ENCODE measurements at places on chromosomes 4 and X. TPM values are rescaled to one million over a fixed set of nuclear protein-coding genes. Genes with fewer than 3 reads are reported as not detected.

GRCh38 chr4:42596918-42597317 lies 60.0 kb downstream of the ATP8A1 start:
- H3K36me3 ChIP-seq = no peaks in the 10 kb centered on the region
- H3K4me3 ChIP-seq = no peak overlapping the region
- H3K27ac ChIP-seq = no peak overlapping the region

- H3K27ac ChIP-seq = no peak overlapping the region
- no peak overlapping the region for H3K4me3 ChIP-seq
- H3K27me3 ChIP-seq = peaks cover 3% of the 10 kb centered on the region
- DNase-seq = no peak
- H3K36me3 ChIP-seq = no peaks in the 10 kb centered on the region
These were observed 425.0 kb downstream of the MID1IP1 start for GRCh38 chrX:39226251-39226650.

GRCh38 chr4:147477439-147477838 lies 3.5 kb upstream of the EDNRA start:
- no peak overlapping the region for H3K27ac ChIP-seq
- no peak overlapping the region for H3K4me3 ChIP-seq
- no peaks in the 10 kb centered on the region for H3K4me1 ChIP-seq

DNA sequence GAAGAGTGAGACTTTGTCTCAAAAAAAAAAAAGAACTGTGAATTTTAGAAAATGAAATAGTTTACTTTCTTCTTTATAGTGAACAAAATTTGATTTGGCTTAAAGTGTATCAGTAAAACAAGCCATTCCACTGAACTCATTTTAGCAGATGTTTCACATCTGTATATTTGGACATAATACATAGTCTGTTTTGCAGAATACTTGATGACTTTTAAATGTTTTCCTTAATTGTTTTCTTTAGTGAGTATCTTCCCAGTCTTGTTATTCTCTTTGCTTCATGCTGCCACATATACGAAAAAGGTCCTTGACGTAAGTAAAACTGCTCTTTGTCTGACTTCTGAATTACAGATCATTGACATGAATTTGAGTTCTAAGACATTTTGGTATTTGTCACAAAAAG lies 8.3 kb downstream of the TMEM33 start:
- no peaks in the 10 kb centered on the region for H3K4me1 ChIP-seq
- H3K4me3 ChIP-seq = no peak overlapping the region
- no peak overlapping the region for H3K27ac ChIP-seq
- no peak for DNase-seq

- H3K36me3 ChIP-seq = no peaks in the 10 kb centered on the region
- H3K4me3 ChIP-seq = no peak overlapping the region
- no peak for DNase-seq
- H3K4me1 ChIP-seq = no peaks in the 10 kb centered on the region
These were observed 4.3 kb upstream of the SHROOM2 start for GRCh38 chrX:9781941-9782340.

GRCh38 chr4:165784672-165785071 lies 88.4 kb upstream of the TLL1 start:
- DNase-seq = no peak
- H3K36me3 ChIP-seq = no peaks in the 10 kb centered on the region
- no peaks in the 10 kb centered on the region for H3K4me1 ChIP-seq
- H3K4me3 ChIP-seq = no peak overlapping the region

DNA sequence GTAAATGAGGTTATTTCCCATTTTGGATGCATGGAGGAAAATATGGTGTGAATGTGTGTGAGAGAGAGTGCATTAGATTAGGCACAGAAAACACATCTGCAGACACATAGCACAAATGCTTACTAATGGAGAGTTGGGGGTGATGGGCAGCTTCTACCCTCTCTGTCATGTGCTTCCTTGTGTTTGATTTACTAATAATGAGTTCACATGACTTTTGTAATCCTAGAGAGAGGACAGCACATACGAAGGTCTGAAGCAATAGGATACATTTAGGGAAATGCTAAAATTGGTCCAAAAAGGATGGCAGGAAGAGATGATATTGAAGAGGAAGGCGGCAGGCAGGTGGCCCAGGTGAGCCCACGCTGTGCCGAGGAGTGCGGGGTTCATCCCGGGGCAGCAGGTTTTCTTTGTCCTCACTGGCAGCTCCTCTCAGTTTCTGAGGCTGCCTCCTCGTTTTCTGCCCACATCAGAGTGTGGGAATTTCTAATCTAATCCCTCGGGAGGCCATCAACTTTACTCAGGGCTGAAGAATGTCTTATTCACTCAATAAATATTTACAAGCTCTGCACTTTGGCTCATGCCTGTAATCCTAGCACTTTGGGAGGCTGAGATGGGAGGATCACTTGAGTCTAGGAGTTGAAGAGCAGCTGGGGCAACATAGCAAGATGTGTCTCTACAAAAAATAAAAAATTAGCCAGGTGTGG lies 15.9 kb upstream of the MAP9 start:
- H3K36me3 ChIP-seq = no peaks in the 10 kb centered on the region
- H3K4me3 ChIP-seq = no peak overlapping the region
- no peak overlapping the region for H3K27ac ChIP-seq
- no peaks in the 10 kb centered on the region for H3K4me1 ChIP-seq

DNA sequence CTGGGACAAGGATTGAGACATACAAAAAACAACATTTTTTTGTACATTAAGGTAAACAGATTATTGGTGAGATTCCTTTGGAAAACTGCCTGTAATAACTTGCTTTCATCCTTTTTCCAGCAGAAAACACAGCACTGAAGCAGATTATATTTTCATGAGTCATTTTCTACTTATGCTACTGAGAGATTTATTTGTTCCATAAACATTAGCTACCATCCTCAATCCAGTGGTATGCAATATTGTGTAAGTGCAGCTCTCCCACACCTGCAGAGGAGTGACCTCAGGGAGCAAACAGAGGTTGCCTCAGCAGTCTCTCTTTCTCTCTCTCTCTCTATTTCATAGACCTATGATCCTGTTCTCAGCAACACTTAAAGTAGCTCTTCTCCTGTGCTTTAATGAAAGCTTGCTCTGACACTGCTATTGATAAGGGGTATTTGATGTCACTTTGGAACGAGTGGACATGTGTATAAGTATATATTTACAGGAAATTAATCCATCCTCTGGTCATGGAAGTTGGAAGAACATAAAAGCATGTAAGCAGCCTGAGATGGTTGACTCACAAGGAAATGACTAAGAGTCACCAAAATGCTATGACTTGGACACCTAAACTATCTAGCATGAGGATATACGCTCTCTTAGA lies 163.7 kb upstream of the SPANXC start:
- H3K27ac ChIP-seq = no peak overlapping the region
- H3K27me3 ChIP-seq = no peaks in the 10 kb centered on the region
- no peaks in the 10 kb centered on the region for H3K4me1 ChIP-seq
- H3K36me3 ChIP-seq = no peaks in the 10 kb centered on the region

DNA sequence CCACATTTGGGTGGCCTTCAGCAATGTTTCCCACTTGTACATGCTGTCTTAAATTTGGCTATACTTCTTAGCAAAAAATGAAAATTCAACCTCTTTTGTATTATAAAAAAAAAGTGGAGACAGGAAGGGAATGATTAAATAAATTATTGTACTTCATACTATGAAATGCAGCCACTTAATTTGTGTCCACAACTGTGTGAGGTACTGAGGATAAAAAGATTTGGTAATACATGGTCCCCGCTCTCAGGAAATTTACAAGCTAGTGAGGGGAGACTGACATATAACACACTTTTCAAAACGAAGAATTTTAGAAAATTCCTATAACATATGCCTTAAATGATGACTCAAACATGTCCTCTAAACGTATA lies 105.0 kb downstream of the HNRNPD start:
- no peak overlapping the region for H3K27ac ChIP-seq
- H3K4me3 ChIP-seq = no peak overlapping the region
- no peaks in the 10 kb centered on the region for H3K4me1 ChIP-seq
- no peak for DNase-seq
- H3K36me3 ChIP-seq = no peaks in the 10 kb centered on the region

- DNase-seq = no peak
- no peaks in the 10 kb centered on the region for H3K27me3 ChIP-seq
- no peaks in the 10 kb centered on the region for H3K4me1 ChIP-seq
These were observed 14.8 kb downstream of the SOWAHB start for GRCh38 chr4:76883147-76883546.

DNA sequence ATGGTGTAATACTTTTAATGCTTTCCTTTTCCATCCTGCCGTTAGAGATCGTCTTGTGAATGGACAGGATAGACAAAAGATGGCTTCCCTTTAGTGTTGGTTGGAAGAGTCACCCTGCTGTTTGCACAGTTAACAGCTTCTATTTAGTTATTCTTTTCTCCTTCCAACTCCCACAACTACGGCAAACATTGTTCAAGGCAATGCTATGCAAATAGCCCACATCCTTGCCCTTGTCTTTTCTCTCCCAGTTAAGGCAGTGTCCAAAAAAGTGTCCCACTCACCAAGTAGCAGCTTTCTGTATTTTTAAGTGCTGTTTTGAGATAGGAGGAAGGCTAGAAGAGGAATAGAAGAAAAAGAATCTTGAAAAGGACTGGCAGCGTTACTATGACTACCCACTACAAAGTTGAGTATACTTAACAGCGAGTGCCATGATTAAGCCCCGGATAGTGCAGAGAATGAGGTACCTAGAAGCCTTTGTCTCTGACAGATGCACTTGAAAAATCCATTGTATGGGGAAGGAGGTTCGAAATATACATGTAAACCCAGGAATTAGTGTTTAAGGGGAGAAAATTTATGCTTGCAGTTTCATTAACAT lies 12.1 kb upstream of the RUFY3 start:
- H3K27ac ChIP-seq = no peak overlapping the region
- no peak for DNase-seq
- no peaks in the 10 kb centered on the region for H3K27me3 ChIP-seq
- H3K36me3 ChIP-seq = no peaks in the 10 kb centered on the region
- H3K4me3 ChIP-seq = no peak overlapping the region
- peaks cover 2% of the 10 kb centered on the region for H3K4me1 ChIP-seq

DNA sequence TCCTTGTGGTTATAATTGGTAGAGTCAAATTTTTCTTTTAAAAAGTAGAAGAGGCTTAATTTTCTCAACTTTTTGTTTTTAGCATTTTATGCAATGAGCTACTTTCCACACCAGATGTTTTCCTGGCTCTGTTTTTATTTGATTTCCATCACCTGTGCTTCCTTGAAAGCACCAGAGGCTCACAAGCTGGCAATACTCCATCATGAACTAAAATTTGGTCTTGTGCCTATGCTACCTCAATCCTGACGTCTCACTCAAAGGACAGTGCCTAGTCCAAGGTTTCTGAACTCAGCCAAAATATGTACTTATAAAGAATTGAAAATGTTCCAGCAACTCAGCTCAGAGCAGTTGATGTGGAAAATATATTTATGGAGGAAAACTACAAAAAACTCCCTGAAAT lies 914.0 kb upstream of the PRKX start:
- H3K27ac ChIP-seq = no peak overlapping the region
- DNase-seq = no peak
- H3K4me3 ChIP-seq = no peak overlapping the region
- no peaks in the 10 kb centered on the region for H3K27me3 ChIP-seq
- H3K36me3 ChIP-seq = no peaks in the 10 kb centered on the region

DNA sequence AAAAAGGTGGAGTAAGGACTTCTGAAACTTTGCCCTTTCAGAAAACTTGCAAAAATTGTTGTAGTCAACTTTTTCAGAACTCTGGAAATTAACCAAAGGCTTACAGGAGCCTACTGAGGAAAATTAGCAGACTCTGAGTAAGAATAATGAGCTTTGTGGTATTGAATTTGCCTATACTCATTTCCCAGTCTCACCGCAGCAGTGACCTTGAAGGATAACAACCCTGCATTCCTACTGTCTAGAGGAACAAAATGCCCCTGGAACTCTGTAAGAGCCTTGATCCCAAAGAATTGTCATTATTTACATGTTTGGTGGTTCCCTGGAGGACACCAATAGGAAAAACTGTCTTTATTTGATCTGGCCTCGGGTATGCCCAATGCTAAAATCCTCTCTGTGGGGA lies 57.9 kb downstream of the MND1 start:
- no peaks in the 10 kb centered on the region for H3K27me3 ChIP-seq
- H3K27ac ChIP-seq = no peak overlapping the region
- H3K4me3 ChIP-seq = no peak overlapping the region
- no peak for DNase-seq
- H3K4me1 ChIP-seq = no peaks in the 10 kb centered on the region

DNA sequence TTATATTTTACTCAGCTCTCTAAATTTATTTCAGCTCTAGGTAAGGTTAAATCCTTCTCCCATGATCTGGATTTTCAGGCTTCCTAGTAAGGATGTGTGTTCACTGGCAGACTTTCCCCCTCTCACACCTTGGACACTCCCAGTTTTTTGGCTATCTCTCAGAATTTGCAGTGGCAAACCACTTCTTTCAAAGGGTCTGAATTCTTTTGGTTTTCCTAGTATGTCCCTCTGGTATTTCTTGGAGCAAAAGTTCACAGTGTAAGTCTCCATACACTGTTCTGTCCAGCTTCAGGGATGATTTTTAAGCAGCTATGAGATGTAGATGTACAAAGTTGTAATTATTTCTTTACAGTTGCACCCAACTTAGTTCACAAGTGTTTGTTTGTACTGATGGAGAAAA lies 653.8 kb upstream of the GALNT7 start:
- H3K4me3 ChIP-seq = no peak overlapping the region
- H3K4me1 ChIP-seq = no peaks in the 10 kb centered on the region
- H3K27ac ChIP-seq = no peak overlapping the region
- no peak for DNase-seq
- no peaks in the 10 kb centered on the region for H3K36me3 ChIP-seq

GRCh38 chr4:68950033-68950432 lies 1.6 kb downstream of the UGT2A3 start:
- no peaks in the 10 kb centered on the region for H3K4me1 ChIP-seq
- DNase-seq = no peak
- no peaks in the 10 kb centered on the region for H3K36me3 ChIP-seq
- H3K27ac ChIP-seq = peak overlapping the region; percentile 40
- no peaks in the 10 kb centered on the region for H3K27me3 ChIP-seq

The FRAS1 gene
- total RNA-seq = 31.5 TPM

The PPEF2 gene
- total RNA-seq = not detected

The AMTN gene
- total RNA-seq = not detected

The P2RY4 gene
- total RNA-seq = 0.31 TPM

The GUCY2F gene
- total RNA-seq = not detected

The SH3BGRL gene
- 130 TPM for total RNA-seq

The HMGB2 gene
- total RNA-seq = 76.8 TPM

The CACNA1F gene
- 0.25 TPM for total RNA-seq

The QRFPR gene
- total RNA-seq = 7.8 TPM

The RAB41 gene
- not detected for total RNA-seq

The MAGEA1 gene
- total RNA-seq = not detected

The ARHGAP36 gene
- 0.13 TPM for total RNA-seq

The H2BW2 gene
- total RNA-seq = not detected

All from kidney (tissue), 22 donors.